ENCODE measurements at places on chromosomes 2 and 18. TPM values are rescaled to one million over a fixed set of nuclear protein-coding genes. Genes with fewer than 3 reads are reported as not detected.

Gene NAT8
- not detected for total RNA-seq

- no peaks in the 10 kb centered on the region for H3K27me3 ChIP-seq
- no peaks in the 10 kb centered on the region for H3K36me3 ChIP-seq
- no peak overlapping the region for H3K27ac ChIP-seq
- DNase-seq = no peak
- no peaks in the 10 kb centered on the region for H3K4me1 ChIP-seq
Measured at GRCh38 chr18:10094655-10095054, 180.8 kb downstream of the VAPA start.

GRCh38 chr2:200056105-200056504 is 100.7 kb downstream of the MAIP1 start:
- no peaks in the 10 kb centered on the region for H3K36me3 ChIP-seq
- DNase-seq = no peak
- H3K27me3 ChIP-seq = no peaks in the 10 kb centered on the region
- H3K4me1 ChIP-seq = no peaks in the 10 kb centered on the region

DNA sequence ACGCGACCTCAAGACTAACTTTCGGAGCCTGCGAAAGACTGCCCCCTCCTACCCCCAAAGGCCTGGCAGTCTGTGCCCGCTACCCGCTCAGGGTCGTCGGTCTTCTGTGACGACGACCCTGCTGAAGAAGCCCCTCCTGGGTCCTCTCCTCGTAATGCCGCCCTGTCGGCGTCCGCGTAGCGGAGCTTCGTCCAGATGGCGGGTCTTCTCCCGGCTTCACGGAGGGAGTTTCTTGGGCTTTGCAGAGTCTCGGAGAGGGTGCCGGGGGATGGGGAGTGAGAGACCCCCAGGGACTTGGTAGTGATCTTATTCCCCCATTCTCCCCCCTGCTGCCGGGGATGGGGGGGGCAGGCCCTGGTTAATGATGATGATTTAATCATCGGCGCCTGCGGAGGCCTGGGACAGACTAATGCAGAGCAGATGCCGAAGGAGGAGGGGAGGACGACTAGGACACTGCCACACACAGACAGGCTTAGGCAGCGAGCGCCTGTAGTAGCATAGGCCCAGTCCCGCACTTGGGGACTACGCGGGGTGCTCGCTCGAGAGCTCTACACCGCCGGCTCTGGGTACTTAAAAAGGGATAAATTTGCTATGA is 528 bp upstream of the PCGF1 start:
- H3K4me1 ChIP-seq = peaks cover 33% of the 10 kb centered on the region
- H3K36me3 ChIP-seq = peaks cover 9% of the 10 kb centered on the region

GRCh38 chr2:237384672-237385020 is 29.3 kb downstream of the COL6A3 start:
- H3K4me3 ChIP-seq = no peak overlapping the region
- H3K27me3 ChIP-seq = no peaks in the 10 kb centered on the region
- no peaks in the 10 kb centered on the region for H3K36me3 ChIP-seq

GRCh38 chr2:53407363-53408080 is 360.1 kb upstream of the CHAC2 start:
- no peaks in the 10 kb centered on the region for H3K36me3 ChIP-seq
- H3K4me3 ChIP-seq = no peak overlapping the region

All from CD8-positive, alpha-beta memory T cell (primary cell).